ENCODE measurements at places on chromosomes 5 and 9. TPM values are rescaled to one million over a fixed set of nuclear protein-coding genes. Genes with fewer than 3 reads are reported as not detected.

DNA sequence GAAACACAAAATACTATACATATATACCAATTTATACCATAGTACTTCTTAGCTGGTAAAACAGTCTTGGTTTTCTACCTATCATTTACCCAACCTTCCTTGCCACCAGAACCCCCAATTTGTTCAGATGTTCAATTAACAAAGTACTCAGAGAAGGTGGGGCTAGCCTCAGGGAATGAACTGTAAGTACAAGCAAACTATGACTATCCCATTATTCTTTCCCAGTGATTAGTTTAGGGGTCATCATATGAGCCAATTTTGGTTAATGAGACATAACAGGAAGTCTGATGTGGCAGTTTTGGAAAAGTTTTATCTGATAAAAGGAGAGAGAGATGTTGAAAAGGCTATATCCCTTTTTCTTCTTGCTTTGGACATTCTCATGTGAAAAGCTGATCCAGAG, 125.8 kb downstream of the DTWD2 start:
- no peak for DNase-seq

Gene C5orf24
- total RNA-seq, result 18.5 TPM

Gene FOXD4
- not detected for total RNA-seq

Gene SCGB3A2
- total RNA-seq, result not detected

DNA sequence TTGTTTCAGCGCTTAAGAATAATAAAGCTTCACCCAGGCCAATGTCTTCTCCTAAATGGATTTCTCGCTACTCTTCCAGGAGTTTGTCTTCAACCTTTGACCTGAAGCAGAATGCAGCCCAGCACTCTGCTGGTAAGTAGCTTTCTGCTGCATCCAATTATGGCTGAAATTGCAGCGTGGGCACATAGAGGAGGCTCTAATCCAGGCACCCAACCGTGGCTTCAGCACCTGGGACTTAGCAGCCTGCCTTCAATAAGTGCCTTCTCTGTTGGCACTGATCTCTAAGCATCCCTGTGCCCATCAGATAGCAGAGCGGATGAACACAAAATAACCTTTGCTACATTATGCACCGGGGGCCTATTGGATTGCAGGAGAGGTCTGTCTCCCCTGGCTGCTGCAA, 105.2 kb downstream of the TRIM32 start:
- no peak for DNase-seq

- DNase-seq, result no peak
Measured at GRCh38 chr5:177575488-177575887, 16.5 kb upstream of the TMED9 start.

DNA sequence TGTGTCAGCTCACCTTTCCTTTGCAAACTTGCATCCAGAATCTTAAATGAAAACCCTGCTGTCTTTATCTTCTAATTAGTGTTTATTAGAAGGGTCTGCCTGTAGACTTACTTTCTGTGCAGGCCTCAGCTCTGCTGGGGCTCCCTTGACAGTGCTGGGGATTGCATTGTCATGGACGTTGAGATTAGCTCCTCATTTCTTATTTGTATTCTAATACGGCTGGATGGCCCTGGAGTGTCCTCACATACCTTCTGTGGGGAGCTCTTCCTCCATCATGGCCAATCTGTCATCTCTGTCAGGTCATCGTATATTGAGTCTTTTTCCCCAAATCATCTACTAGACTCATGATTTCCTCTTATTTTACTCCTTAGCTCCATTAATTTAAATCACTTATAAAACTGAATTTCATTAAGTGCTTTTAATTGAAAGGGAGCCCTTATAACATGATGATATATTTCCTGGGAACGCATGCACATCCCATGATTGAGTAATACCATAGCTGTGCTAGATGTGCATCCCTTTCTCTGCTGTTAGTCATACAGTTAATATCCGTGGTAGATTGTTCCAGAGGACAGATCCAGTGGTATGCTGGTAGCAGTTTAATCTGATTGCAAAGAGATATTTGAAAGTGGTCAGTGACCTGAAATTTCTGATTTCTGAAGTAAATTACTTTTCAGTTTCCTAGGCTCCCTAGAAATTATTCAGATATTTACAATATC, 61.6 kb downstream of the ICE1 start:
- no peak for DNase-seq

GRCh38 chr5:78778538-78778937, 130.0 kb upstream of the LHFPL2 start:
- no peak for DNase-seq

- DNase-seq, result no peak
Measured at GRCh38 chr9:99336531-99336930, 114.4 kb downstream of the SEC61B start.
